Psoas muscle (tissue), 8 donors: ENCODE measurements at places on chromosomes 6 and 20. TPM values are rescaled to one million over a fixed set of nuclear protein-coding genes. Genes with fewer than 3 reads are reported as not detected.
A peak's percentile ranks its signal among the peaks of the same experiment; 100 is the strongest.

GRM1 gene
- total RNA-seq: not detected

CAGE1 gene
- not detected for total RNA-seq

BTN3A1 gene
- total RNA-seq: 2.2 TPM

BNIP5 gene
- not detected for total RNA-seq

SLC13A3 gene
- 0.38 TPM for total RNA-seq

TGM3 gene
- not detected for total RNA-seq

LY86 gene
- total RNA-seq: 0.55 TPM

KCNK15 gene
- total RNA-seq: 0.11 TPM

CD24 gene
- 0.69 TPM for total RNA-seq

NT5E gene
- 3.9 TPM for total RNA-seq

HDGFL1 gene
- total RNA-seq: not detected

GRCh38 chr6:43495409-43495941 is 14.7 kb downstream of the LRRC73 start:
- no peak for DNase-seq

DNA sequence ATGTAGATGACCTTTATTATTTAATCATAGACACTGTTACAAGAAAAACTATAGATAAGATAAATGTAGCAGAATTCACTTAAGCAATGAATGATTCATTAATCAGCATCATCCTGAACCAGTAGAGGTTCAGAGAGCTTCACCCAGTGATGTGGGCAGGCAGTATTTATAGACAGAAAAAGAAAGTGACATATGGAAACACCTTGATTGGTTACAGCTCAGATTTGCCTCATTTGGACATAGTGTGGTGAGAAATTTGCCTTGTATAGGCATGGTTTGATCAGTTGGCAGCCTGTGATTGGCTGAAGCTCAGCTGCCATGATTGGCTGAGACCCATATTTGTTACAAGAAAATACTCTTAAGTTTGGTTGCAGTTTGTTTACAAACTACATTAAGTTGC is 4.6 kb downstream of the C6orf58 start:
- DNase-seq: no peak

- no peak for DNase-seq
Observed at GRCh38 chr20:61954276-61955021, 111.2 kb downstream of the TAF4 start.

GRCh38 chr6:89597372-89597771 is 41.2 kb downstream of the LYRM2 start:
- no peak for DNase-seq

DNA sequence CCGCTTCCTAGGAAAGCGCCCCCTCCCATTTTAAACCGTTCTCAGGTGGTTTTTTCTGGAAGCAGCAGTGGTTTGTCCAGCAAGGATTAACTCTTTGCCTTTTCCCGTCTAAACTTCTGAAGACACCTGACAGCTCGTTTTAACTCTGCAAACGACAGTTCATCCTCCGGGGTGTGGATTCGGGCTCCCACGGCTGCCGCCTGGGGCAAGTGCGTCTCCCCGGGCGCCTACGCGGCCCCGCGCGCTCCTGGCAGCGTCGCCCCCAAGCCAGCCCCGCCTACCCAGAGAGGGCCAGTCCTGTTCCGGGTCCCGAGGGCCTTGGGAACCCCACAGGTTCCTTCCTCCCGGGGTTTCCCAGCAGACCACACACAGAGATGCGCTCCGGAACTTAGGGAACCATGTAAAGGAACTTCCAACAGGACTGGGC is 54.4 kb downstream of the PRR18 start:
- peak; percentile 34 for DNase-seq

GRCh38 chr6:162702446-162702845 is 25.1 kb downstream of the PRKN start:
- no peak for DNase-seq

DNA sequence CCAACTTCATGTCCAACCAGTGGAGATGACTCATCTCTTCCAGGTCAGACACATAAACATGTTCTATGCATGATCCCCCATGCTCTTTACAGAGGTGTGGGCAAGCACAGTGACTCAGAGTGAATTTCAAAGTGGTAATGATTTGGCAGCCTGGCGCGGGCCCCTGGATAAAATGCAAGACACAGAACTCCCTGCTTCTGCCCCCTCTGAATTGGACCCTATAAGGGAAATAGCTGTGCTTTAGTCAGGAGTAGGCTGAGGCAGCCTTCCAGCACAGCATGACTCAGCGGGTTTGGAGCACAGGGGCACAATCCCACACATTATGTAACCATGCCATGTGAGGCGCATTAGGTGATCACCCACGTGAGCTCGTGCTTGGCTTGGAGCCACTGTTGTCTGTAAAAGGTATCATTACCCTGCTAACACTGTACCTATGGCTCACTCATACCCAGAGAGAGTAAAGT is 127.4 kb downstream of the C6orf118 start:
- DNase-seq: no peak

GRCh38 chr20:43767686-43768474 is 41.1 kb upstream of the GTSF1L start:
- no peak for DNase-seq

GRCh38 chr20:37598575-37599342 is 71.1 kb upstream of the BLCAP start:
- no peak for DNase-seq

DNA sequence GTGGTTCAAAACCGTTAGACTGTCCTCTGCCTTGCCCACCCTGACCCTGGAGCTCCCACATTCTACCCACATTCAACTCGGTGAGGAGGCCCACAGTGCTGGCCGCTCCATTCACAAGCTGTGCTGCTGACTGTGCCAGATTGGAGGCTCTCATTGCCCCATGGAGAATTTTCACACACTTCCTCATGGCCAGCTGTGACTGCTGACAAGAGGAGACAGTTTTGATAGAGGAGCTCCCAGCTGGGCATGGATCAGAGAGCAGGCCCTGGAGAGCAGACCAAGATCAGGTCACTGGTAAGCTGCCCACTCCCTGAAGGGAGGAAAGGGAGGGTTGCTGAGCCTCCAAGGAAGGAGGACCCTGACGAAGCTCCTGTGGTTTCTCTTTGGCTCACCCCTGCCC is 246.1 kb upstream of the RIN2 start:
- no peak for DNase-seq

DNA sequence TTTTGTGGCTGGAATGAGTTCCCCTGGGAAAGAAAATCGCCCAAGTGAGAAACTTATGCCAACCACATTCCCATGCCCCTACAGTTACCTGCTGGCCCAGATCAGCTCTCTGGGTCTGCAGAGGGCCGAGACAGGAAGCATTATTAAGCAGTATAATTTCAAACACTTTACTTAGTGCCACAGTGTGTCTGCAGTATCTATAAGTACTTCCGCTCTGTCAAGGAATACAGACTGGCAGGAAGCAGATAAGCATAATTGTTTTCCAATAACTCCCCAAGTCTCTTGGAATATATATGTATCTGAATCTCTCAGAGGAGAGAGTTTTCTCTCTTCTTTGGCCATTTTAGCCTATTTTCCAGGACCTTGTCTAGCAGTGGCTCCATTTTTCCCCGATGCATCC is 24.9 kb downstream of the SAYSD1 start:
- DNase-seq: no peak

- no peak for DNase-seq
Observed at GRCh38 chr20:59466107-59466815, 138.1 kb upstream of the PHACTR3 start.

- DNase-seq: no peak
Observed at GRCh38 chr20:38724626-38725147, 401 bp downstream of the SLC32A1 start.

DNA sequence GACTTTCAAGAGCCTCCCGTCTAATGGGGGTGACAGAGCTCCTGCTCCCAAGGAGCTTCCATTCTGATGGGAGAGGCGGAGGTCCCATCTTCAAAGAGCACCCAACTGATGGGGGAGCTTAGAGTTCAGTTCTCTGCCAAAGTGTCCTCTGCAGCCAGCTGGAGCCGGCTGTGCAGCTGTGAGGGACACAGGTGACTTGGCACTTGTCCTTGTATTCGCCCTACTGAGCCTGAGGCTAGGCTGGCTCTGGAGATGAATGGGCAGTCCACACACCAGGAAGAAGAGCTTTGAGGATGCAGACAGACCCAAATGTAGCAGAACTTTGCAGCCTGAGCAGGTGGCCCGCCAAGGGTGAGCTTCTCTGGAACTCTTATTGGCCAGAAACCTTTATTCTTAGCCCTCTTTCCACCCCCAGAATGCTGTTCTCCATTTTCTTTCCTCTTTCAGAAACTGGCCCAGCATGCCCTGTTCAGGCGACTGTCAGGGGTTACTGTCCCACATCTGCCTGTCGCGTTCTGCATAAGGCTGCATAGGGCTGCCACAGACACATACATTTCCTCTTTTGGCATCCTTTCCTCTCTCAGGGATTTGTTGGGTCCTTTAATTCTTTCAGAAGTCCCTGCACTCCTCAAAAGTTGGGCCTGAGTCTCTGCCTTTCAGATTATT is 108.7 kb upstream of the LRFN2 start:
- no peak for DNase-seq

GRCh38 chr6:45691426-45691825 is 313.7 kb upstream of the SUPT3H start:
- DNase-seq: no peak

- DNase-seq: peak; percentile 71
Observed at GRCh38 chr6:75201901-75202672, 3.8 kb downstream of the COL12A1 start.

DNA sequence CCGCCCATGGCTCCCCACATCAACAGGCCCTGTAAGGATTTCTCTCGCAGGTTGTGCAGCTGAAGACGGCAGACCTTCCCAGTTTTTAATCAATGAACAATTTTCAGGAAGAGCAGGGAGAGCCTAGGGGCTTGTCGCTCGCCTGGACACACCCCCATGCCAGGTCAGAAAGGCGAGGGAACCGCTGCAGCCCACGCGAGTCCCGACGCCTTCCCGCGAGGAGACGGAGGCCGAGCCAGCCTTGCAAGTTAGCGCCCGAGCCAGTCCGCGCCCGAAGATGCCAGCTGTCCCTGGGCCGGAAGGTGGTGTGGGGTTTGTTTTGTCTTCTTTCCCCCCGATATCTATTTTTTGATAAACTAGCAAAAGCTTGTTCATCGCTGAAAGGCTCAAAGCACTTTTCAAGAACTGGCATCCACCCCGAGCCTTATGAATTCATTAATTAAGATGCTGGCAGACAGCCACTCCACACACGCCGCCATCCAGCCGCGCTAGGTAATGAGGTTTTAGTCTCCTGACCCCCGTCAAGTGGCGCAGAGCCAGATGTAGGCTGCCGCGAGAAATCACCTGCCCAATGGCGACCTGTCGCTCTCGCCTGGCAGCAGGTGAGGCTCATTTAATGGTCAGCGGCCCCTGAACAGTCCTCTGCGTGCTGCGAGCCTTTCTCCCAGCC is 6.6 kb downstream of the CCDC167 start:
- DNase-seq: no peak

GRCh38 chr20:50392138-50392866 is 117.9 kb upstream of the PTPN1 start:
- DNase-seq: no peak

- DNase-seq: no peak
Observed at GRCh38 chr6:431986-432385, 40.4 kb downstream of the IRF4 start.

DNA sequence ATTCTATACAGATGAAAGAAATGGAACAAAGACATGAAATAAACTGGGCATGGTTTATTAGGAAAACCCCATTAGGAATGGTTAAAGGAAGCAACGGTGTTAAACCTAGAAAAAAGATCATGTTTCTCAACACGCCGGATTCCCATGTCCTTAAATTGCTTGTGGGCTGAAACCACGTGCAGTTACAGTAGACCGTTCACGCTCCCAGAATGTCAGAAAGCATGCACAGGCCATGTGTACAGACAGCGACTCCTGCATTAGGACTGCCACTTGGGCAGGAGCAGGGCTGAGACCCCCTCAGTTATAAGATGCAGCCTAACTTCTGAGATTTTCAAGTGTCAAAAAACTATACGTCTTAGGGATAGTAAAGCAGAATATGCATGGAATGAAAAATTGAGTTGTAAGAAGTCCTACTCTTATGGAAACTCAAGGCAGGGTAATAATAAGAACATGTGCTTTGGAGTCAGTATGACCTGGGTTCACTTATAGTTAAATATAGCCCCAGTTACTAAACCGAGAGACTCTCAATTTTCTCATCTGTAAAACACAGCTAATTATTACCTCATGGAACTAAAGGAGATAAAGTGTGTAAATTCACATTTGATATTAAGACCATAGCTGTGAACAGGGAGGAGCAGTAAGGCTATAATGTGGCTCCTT is 174.0 kb upstream of the UST start:
- no peak for DNase-seq

- DNase-seq: no peak
Observed at GRCh38 chr6:7256785-7257184, 56.2 kb downstream of the SSR1 start.

DNA sequence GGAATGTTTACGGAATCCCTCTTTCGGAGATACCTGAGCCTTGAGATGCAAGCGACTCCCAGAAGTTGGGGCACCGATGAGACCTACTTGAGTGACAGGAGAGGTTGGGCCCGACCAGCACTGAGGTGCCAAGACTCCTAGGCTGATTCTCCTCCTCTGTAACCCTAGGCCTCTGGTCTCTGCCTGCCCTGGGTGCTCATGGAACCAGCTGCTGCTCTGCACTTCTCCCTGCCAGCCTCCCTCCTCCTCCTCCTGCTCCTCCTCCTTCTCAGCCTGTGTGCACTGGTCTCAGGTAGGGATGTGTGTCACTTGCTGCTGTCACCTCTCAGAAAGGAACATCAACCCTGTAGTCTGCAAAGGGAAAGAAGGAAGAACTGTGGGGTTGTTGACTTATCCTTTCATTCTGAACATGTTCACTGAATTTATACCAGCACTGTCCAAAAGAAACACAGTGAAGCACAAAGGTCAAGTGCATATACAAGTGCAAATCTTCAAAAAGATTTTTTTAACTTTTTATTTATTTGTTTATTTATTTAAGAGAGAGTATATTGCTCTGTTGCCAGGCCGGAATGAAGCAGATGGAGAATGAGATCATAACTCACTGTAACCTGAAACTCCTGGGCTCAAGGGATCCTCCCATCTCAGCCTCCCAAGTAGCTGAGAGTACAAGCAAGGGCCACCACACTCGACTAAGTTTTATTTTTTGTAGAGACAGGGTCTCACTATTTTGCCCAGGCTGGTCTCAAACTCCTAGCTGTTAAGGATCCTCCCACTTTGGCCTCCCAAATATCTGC is 913 bp downstream of the BTN2A2 start:
- DNase-seq: no peak

DNA sequence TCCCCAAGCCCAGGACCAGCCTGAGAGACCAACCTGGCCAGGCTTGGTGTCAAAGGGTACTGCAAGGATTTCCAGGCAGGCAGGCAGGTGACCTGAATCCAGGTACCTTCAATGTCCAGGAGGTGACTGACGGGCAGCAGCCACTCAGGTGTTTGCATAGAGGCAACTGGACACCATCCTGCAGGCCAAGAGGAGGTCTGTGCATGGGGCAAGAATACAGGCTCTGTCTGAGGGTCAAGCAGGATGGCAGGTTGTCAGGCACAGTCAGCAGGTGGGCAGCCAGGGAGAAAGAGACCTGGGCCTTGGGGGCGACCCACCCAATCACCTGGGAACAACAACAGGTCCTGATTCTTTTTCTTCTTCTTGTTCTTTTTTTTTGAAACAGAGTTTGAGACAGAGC is 159.3 kb upstream of the QKI start:
- no peak for DNase-seq
